ENCODE measurements at places on chromosomes 6 and 20.

GRCh38 chr6:117655380-117655779, 19.9 kb upstream of the NUS1 start:
- no peak for DNase-seq

DNA sequence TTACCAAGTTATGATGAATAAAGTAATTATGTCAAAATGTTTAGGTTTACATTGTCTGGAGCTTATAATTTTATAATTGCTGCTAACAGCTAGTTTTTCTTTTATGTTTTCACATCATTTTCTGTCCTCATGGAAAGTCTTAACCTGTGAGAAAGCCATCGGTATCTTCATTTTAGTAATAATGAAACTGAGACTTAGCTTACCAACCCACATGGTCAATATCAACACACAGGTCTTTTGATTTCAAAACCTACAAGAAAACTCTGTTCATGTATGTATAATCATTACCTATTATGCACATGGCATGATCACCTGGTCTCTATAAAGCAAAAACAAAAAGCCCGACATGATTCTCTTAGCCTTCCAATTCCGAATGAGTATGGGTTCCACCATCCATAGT, 61.9 kb downstream of the KCNQ5 start:
- DNase-seq: no peak

DNA sequence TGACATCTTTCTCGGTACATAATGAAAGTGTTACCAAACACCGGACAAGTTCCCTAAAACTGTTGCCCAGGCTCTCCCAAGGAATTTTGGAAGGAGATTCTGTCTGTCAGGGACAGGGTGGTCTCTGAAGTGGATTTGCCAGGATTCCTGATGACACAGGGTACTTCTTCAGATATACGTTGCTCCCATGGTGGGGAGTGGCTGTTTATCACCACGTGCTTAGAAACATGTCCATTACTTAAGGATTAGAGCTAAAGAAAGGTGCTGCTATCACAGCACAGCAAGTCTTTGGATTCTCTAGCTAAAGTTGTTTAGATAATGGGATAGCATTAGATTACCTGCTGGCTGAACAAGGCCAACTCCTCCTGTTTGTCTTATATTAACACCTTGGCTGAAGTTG, 6.3 kb downstream of the SPINT3 start:
- DNase-seq: no peak

DNA sequence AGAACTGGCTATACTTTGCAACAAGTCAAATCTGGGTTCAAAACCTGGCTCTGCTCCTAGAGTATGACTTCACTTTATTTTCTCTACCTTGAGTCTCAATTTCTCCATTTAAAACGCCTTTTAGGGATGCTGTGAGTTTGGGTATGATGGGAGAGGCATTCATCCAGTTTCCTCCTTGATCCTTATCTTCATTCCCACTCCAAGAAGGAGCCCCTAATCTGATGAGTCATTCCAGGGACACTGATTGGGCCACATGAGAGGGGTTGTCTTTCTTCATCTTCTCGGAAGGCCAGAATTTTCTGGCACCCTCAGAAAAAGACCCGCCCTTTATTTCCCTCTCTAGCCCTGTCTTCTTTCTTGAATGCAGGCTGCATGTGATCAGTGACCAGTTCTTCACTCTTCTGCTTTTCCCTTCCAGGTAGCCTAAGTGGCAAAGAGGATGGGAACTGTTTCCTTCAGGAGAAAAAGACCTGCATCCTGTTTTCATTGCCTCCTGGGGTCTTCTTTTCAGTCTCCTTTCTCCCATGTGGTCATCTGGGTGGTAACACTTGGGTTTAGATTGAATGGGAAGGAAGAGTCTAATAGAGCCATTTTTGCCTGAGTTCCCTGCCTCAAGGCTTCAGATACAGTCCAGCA, 32.1 kb upstream of the PNRC1 start:
- no peak for DNase-seq

DNA sequence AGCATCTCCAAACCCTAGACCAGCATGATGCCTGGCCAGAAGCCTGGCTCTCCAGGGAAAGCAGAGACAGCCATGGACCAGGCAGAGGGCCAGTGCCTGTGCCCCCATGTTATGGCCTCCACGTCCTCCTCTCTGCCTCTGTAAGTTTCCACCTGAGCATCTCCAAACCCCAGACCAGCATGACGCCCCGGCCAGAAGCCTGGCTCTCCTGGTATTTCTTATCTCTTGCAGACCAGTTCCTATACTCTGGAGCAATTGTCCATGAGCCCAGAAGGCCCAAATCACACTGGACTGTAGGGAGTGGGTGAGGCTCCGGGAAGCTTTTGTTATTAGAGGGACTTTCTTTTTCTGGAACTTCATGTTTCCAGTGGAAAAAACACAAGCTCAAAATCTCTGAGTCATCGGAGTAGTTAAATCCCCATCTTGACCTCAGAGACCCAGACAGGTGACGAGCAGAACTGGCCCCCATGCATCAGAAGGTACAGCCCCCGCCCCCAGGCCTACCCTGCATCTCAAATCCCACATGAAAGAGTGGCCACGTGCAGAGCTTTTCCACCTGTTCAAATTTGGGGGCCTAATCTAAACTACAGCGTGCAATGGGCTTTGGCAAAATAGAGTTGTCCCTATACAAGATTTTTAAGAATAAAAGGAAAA, 110.2 kb upstream of the FOXQ1 start:
- no peak for DNase-seq

DNA sequence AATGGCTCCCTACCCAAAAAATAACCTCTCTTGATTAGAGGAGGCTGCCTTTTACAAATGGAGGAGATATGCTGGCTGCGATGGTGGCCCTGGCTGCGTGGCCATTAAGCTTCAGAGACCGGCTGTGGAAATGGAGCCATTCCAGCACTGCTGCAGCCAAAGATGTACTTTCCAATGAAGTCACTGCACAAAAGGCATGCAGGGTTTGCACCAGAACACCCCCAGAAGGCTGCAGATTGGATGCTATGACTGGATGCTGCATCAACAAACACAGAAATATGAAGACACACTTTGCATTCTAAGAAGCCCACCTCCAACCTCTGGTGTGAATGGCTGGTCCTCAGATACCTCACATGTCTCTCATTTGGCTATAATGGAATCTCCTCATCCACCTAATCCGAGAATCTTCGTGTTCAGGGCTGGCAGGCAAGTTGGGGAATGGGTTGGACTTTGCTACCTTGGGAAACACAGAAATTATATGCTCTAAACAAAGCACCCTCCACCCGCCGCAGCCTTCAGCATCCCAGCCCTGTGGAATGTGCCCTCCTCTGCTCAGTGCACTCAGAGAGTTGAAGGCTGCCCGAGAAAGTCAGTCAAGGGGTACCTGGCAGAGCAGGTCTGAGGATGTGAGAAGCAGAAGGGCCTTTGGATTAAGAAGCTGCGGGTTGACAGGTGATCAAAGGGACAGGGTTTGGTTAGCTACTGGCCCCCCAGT, 35.3 kb downstream of the APCDD1L start:
- DNase-seq: no peak

DNA sequence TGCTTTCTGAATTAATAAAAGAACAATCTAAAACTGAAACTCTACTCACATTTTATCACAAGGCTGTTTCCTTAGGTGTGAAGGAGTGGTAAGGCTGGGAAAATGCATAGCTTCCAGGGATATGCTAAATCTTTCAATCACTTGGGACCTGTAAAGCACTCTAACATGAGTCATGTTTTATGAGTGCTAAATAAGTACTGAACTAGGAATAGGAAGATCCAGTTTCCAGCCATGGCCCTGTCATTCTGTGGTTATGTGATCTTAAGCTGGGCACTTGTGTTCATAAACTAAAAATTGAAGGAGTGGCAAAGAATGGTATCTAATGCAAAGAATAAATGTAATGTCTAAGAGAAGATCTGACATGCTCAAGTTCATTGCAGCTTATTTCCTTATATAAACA, 6.1 kb upstream of the TMEM200A start:
- DNase-seq: no peak

GRCh38 chr20:8094850-8095249, 37.2 kb upstream of the PLCB1 start:
- DNase-seq: no peak

DNA sequence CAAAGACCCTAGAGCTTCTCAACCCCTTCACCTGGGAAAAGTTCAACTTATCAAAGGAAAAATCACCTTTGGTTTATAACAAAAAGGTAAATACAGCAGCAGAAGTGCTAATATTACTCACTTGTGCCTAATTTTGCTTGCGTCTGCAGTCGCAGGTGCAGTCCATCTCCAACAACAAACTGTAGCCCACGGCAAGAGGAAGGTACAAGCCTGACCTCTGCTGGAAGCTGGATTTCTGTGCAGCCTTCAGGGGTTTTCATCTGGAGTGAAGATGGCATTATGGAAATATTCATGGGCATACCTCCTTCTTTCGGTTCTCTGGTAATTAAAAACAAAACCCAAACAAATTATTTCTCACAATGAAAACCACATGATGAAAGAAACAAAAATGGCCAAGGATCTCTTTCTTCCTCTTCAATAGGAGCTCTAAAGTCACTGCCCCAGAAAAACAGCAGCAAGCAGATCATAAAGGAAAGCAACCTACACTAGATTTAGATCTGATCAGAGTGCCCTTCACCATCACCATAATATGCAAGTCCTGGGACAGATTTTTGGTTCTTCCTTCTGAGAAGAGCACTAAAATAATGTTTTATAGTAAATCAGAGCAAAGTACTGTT, 7.8 kb downstream of the UBE3D start:
- DNase-seq: no peak

GRCh38 chr20:38094373-38094891, 60.9 kb downstream of the RPRD1B start:
- DNase-seq: no peak

DNA sequence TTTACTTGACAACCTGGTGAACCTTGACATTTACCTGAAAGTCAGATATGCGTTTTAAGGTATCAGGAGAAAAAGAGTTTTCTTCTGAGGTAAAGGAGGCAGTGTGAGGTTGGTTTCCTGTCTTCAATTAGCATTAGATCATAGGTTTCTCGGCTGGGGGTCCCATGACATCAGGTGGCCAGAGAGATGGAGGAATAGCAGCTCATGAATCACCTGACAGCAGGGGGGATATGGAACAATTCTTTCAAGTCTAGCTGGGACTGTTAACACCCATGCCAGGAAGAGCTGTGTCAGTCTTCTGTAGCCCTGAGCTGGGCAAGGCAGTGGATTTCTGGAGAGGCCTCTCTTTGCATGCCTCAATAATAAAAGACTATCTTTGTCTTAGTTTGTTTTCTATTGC, 108.0 kb upstream of the TMEM170B start:
- DNase-seq: no peak

- no peak for DNase-seq
Observed at GRCh38 chr6:20473518-20473917, 60.7 kb upstream of the CDKAL1 start.

GRCh38 chr20:16350465-16350864, 222.8 kb downstream of the KIF16B start:
- DNase-seq: no peak

DNA sequence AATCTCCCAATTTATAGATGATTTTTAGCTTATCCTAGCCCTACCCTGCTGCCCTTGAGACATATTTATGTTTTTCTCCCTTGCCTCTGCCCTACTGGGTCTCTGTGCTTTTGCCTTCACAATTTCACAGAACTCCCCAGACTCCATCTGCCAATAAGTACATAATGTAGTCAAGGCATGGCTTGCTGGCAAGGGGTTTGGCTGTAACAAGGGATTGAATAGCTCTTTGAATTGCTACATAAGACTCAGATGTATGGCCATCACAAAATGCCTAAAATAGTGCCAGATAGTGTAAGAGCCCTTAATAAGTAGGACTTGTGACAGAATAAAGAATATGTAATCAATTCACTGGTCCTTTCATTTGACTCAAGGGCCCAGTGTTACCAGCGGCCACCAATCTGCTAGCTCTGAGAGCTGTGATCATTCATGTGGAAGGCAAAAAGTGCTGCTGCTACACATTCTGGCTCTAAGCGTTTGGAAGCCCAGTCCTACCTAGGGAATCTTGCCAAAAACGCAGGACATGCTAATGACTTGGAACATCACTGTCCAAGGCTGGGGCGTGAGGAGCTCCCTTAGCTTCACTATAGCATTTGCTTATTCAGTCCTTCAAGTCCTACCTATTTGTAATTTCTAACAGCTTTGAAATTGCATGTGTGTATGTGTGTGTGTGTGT, 20.5 kb downstream of the CLVS2 start:
- DNase-seq: no peak

DNA sequence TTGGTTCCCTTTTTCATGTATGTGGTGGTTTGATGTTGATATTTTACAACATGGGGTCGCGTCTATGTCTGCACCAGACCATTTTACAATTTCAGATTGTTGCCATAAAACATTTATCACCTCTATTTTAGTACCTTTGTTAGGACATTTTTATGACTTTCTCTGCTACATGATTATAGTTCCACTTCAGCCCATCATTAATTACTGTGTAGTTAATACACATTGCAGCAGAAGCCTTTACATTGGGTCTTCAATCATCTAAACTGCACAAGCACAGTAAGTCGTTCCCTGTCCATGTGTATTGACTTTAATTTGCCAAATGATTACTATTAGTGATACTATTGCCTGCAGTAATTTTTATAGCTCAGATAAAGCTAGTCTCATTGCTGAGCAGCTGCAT, 15.7 kb upstream of the TMEM217 start:
- DNase-seq: no peak

- DNase-seq: no peak
Observed at GRCh38 chr6:126266664-126267063, 73.3 kb upstream of the CENPW start.
